ENCODE measurements at places on chromosomes 5 and 9.

DNA sequence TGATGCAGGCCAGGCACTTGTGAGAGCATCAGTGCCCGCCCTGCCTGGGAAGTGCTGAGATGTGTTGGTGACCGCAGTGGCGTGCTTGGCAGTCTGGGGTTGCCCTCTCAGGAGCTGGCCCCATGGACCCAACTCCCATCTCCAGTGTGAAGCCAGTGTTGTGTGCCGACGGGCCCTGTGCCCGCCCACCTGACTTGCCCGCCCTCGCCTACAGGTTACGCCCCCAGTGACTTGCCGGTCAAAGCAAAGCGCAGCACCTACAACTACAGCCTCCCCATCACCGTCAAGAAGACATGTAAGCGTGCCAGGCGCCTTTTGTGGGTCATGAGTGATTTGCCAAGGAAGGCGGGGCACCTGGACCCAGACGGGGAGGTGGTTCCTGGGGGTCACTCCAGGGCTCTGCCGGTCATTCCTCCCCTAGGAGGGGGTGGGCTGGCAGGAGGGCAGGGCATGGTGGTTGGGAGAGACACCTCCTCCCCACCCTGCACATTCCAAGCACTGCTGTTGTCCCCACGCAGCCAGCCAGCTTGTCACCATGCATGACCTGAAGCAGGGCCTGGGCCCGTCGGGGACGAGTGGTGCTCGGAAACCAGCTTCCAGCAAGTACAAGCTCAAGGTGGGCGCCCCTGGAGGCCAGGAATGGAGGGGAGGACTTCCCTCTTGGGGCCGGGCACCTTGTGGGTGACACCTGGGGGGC is 7.4 kb upstream of the CEL start:
- no peak for DNase-seq

DNA sequence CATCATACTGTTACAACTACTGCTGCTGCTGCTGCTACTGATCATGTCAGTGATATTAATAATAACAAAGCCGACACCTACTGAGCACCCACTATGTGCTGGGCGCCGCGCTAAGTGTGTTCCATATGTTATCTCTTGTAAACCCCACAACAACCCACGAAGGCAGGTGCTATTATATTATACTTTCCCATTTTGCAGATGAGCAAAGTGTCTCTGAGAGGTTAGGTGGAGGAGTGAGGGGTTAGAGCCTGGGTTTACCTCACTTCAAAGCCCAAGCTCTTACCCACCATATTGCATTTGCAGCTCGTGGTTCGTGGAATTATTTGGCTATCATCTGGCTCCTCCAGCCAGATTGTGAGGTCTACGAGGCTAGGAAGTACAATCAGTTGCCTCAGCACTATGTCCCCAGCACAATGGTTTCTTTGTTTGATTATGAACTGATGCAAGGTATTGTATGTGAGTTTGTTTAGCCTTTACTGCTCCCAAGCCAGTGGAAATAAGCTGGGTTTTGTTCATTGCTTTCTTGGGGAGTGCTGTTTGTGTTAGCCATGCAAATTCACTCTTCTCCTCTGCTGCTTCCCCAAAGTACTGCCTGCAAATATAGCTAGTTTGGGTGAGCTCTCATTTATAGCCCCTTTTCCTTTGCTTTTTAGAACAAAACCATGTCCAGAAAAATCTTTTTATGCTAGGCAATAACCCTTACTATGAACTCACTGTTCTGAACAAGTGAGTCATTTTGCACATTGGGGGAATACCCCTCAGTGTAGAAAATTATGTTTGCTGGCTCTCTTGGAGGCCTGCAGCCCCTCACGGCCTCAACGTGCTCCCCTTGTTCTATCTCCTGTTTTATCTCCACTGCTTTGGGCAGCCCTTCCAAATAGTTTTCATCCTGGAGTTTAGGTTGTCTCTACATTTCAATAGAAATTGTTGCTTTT is 47.9 kb downstream of the ALG2 start:
- DNase-seq = no peak

DNA sequence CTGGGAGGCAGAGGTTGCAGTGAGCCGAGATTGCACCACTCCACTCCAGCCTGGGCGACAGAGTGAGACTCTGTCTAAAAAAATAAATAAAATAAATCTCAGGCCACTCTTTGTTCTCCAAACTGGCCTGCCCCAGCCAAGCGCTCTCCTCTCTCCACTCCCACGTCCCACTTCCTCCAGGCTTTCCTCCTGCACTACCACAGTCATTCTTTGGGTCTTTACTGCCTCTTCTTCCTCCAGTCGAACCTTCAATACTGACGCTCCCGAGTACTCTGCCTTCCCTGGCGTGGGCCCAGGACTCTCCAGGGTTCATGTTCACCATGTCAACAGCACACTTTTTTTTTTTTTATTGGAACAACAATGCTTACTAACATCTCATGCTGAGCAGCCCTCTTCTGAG is 23.9 kb downstream of the RNF130 start:
- DNase-seq = no peak

DNA sequence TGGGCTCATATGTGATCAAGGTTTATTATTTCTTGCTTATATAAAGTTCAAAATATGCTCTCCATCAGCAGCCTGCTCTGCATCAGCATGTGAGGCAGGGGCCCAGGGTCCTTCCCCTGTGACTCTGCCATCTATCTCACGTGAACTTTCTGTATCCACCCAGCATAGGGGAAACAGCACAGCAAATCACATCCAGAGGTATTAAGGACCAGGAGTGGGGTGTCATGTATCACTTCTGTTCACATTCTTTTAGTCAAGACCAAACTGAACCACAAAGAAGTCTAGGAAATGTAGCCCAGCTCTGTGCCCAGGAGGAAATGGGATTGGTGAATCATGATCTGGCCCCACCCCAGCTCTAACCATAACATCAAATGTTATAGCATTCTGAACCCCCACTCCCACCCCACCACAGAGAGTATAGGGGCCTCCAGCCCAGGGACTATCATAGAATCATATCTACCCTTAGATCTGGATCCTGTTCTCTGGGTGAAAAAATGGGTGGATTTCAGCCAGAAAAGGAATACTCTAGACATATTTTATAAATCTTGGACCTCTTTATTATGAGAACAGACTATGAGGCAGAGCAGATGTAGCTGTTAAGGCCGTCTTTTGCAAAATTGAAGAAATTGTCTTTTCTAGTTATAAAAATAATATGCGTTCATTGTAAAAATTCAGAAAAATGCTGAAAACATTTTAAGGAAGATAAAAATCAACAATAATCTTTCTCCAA is 473.7 kb downstream of the ARHGEF28 start:
- DNase-seq = no peak

DNA sequence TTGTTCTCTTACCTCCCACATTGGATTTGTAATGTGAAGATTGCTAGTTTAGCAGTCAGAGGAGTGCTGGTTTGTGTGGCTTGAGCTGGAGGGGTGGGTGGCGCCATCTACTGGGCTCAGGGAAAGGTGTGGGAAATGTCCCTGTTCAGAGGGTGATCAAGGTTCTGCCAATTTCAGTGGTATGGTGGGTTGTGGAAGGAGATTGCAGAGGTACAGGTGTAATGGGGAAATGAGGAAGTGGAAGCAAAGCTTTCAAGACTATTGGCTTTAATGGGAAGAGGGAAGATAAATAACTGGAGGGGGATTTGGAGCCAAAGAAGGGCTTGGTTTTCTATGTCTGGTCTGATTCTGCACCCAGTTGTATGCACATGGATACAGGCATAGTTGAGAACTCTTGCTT is 76.4 kb downstream of the OSMR start:
- peak; percentile 12 for DNase-seq

- DNase-seq = no peak
These were observed 211.6 kb upstream of the TMEM161B start for GRCh38 chr5:88480245-88480644.

GRCh38 chr5:175690025-175690424 is 32.2 kb downstream of the HRH2 start:
- DNase-seq = no peak

- DNase-seq = no peak
These were observed 15.4 kb downstream of the IARS1 start for GRCh38 chr9:92278110-92278509.

DNA sequence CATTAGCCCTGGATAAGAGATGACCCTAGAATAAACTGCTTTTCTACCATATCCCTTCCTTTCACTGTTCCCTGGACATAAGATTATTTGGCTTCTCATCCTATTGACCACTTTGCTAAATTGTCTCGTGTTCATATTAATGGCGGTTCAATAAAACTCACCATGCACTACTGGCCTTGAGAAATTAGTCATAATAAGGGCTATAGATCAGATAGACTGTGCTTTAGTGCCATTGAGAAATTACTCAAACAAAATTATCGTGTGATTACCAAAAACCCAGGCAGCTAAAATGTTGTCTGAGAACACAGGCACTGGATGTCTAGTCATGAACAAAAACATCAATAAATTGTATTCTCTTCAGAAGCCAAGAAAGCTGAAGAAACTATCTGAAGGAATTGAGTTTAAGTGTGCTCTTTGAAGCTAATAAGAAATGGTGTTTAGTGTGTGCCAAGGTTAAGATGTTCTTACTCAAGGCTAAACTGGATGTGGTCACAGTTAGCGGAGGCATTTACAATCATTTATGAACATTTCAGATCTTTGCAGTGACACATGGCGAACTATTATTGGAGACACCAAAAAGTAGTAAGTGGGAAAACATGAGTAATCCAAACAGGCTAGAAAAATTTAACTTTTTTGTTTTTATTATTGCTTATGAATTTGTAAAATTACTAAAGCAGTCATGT is 460.4 kb upstream of the RORB start:
- DNase-seq = no peak

GRCh38 chr5:69050214-69050613 is 43.6 kb upstream of the SLC30A5 start:
- DNase-seq = no peak

- DNase-seq = no peak
These were observed 42.5 kb downstream of the FRMPD1 start for GRCh38 chr9:37693260-37693659.

DNA sequence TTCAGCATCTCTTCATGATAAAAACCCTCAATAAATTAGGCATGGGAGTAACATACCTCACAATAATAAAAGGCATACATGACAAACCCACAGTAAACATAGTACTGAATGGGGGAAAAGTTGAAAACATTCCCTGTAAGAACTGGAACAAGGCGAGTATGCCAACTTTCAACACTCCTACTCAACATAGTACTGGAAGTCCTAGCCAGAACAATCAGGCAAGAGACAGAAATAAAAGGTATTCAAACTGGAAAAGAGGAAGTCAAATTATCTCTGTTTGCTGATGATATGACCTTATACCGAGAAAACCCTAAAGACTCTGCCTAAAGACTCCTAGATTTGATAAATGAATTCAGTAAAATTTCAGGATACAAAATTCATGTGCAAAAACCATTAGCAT is 167.6 kb downstream of the TMEM38B start:
- no peak for DNase-seq

DNA sequence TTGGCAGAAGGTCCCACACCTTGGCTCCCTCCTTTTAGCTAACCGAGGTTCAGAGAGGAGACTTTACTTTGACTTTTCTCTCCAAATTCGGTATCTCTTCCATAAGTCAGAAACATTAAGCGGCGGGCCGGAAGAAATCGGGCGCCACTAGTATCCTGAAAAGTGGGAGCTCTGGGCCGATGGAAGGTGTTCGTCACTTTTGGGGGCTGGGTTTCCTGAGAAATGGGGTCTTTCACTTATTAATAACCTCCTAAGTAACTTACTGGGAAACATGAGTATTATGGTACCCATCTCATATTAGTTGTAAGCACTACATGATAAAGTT is 716 bp downstream of the STX17 start:
- no peak for DNase-seq

GRCh38 chr5:4027088-4027734 is 431.6 kb downstream of the IRX1 start:
- no peak for DNase-seq

- no peak for DNase-seq
These were observed 4.0 kb downstream of the TSLP start for GRCh38 chr5:111075520-111075919.

- DNase-seq = no peak
These were observed 68.3 kb downstream of the DCP2 start for GRCh38 chr5:113044776-113045465.

- DNase-seq = no peak
These were observed 639 bp upstream of the SLC2A8 start for GRCh38 chr9:127396253-127396807.

DNA sequence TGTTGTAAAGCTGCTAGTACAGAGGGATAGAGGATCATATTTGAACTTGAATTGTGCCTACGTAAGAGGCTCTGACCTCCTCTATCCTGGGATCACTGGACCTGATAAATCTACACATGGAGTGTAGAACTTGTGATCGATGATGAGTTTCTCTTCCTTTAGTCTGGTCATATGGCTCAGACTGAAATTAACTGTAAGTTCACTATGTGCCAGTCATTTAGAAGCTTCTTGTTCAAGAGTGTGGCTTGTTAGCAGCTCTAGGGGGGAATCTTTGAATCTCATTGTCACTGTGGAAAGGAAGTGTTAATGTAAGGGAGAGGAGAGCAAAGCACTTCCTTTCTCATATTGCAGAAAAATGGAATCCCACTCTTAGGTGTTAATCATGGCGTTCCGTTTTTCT is 12.1 kb downstream of the ZBTB34 start:
- no peak for DNase-seq

- DNase-seq = no peak
These were observed 160.3 kb downstream of the ARSB start for GRCh38 chr5:78824831-78825281.

DNA sequence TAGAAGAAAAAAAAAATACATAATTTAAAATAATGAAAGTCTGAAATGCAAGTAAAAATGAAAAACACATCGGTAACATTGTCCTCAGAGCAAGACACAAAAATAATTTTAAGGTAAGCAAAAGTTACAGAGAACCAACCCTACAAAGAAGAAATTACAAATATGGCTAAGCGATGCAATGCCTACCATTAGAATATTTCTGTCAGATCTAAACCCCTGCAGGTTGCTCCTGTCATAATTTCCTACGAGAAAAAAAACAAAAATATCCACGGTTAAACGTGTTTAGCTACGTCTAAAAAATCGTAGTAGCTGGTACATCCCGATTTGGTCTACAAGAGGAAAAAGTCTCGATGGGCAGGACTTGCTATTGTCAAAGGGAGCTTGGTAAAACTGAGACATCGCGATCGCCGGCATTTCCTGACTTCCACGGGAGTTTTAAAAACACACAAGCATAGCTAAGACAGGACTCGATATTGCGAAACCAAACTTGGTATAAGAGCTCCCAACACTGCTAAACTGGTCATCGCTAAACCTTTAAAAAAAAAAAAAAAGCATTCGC is 1.1 kb upstream of the ANXA2R start:
- no peak for DNase-seq

DNA sequence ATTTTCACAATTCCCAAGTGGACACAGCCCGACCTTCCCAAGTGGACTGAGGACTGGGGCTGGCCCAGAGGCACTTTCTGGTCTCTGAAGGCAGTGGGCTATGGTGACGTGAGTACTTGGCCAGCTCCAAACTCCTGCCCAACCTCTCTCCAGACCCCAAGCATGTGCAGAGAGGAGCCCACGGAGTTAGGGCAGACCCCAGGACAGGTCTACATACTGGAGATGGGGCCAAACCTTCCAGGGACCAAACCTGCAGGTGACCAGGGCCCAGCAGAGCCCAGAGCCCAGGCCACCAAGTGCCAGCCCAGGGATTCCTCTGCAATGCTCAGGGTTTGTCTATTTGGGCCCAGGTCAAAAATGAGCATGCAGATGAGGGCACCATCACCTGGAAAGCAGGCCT is 15.3 kb downstream of the BRD3 start:
- DNase-seq = no peak

Data from stimulated activated CD8-positive, alpha-beta memory T cell treated with anti-CD3 and anti-CD28 coated beads, Interleukin-4, amount 100 ng/mL, for 1 hour (primary cell).